ENCODE measurements at places on chromosomes 12 and 14.

DNA sequence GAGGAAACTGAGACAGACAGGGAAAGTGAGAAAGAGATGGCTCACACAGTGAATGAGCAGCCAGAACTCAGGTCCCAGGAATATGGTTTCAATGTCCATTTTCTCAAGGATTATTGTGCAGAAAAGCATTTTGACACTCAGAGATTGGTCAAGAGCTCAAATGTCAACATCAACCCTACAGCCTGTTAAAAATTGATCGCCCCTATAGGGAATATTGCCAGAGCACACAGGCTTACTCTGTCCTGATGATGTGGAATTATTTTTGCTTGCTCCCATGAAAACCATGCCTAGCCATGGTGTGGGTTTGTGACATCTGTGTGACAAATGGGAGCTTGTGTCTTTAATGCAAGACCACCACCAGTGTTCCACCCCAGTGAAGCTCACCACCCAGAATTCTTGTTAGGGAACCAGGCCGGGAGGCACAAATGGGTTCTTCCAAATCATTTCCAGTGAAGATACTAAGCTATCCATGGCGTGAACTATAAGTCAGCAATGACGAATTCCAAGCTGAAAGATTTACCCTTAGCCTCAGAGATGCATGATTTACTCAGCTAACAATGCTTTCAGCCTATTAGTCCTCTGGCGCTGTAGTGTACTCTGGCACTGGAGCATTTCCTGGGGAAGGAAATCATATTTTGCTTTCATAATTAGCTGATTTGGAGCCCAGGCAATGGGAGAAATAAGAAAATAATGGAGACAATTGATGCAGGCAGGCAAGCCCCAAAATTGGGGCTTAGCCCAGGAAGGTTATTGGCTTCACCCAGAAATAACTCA lies 1188.2 kb upstream of the TMEM132C start:
- DNase-seq: no peak

DNA sequence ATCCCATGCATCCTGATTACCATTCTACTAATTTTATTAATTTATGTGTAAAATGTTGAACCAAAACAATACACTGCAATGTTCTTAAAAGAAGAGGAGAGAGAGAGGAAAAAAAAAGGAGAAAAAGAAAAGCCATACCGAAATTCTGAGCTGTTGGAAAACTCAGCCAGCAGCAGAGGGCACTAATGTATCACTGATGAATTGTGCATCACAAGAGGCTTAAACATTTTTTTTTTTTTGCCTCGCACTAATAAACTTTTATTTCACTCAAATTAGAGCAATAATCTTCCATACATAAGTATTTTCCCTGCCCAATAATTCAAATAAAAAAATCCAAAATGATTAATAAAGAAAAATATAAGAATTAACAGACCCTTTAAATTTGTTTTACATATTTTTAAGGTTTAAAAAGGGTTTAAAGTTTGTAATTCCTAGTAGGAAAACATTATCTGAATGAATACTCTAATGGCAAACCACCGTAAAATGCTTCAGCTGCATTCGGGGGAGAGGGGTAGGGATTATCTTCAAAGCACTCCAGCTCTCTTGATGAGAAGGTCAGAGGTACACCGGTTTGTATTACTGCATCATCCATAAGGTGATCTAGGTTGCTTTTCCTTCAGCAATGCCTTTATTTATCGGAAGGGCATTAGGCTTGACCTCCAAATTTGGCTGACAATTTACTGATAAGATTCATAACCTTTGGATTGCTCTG lies 41.9 kb downstream of the ATP23 start:
- DNase-seq: peak; percentile 15

DNA sequence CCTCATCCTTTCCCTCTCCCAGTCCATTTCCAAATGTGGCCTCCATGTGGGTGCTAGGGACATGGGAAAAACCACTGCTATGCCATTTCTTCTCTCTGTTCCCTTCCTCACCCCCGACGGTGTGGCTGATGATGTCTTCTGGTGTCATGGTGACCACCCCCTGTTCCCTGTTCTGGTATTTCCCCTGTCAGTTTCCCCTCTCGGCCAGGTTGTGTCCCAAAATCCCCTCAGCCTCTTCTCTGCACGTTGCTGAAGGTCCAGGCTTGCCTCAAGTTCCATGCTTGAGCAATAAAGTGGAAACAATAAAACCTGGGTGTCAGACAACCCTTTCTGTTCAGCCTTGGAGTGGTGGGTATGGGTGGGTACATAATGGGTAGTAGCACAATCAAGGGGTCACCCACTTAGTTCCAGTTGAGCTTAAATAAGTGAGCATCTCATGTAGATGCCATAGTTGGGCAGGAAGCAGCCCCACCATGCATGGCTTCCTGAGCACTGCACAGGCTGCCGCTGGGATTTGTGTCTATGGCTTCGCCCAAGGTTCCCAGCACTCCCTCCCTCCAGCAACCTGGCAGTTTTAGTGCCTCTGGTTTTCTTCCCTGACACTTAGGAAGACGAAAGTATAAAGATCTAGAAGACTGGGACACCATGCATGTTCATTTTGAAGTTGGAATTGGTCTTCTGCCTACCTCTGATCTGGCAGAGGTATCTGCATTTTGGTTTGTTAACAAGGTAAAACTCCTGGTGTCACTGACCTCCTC lies 8.7 kb upstream of the ITFG2 start:
- no peak for DNase-seq

DNA sequence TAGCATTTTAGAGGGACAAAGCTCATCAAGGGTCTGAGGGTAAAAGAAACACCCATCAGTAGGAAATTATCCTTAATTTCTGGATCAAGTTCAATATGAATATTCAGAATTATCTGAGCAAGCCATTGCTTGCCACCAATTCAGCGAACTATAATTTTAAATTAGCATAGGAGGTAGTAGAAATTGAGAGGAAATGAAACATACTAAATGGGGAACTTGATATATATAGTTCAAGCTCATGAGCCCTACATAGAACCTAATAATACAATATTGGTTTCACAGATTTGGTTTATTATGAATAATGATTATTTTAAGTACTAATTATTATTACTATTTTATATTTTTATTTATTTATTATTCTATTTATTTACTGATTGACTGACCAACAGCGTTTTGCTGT lies 42.1 kb upstream of the GXYLT1 start:
- DNase-seq: no peak

DNA sequence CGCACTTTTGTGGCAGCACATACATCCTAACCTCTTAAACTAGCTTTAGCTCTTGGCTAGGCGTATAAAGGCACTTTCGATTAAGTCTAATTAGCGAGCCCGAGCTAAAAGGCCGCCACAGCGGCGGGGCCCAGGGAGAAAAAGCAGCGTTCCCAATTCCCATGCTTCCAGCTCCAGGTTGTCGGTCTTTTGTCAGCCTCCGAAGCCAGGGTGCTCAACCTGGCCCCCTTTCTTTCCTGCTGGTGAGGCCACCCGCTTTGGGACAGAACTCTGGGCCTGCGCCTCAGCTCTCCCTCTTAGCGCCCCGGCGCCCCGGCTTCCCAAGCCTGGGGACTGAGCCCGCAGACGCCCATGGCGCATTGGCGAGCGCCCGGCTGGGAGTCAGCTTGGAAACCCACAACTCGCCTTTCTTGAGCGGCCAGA lies 33.3 kb upstream of the TBX5 start:
- DNase-seq: no peak

GRCh38 chr14:62655166-62655565 lies 390.1 kb downstream of the KCNH5 start:
- DNase-seq: no peak

- DNase-seq: no peak
These were observed 117.3 kb upstream of the LMNTD1 start for GRCh38 chr12:25670076-25671055.

DNA sequence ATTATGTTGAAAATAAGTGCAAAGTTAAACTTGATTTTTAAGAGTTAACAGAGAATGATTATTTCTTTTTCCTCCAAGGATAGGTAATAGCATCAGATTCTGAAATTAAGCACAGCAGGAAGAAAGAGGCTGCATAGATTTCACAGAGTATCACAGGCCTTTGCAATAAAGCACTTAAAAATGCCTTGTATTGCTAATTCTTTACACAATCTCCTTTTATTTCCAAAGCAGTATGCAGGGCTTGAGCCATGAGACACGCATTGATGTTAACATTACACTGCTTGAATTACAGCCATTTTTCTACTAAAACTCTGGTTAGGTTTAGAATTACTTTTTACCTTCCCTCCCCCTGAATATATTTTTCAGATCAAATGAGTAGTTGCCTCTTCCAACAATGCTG lies 398.3 kb downstream of the BCAT1 start:
- no peak for DNase-seq

Measured in NCI-H1436 (cell line).